LHCN-M2 (cell line): ENCODE measurements at places on chromosomes 13 and 19. TPM values are rescaled to one million over a fixed set of nuclear protein-coding genes. Genes with fewer than 3 reads are reported as not detected.
A peak's percentile ranks its signal among the peaks of the same experiment; 100 is the strongest.

- no peak for DNase-seq
Measured at GRCh38 chr13:76950101-76950500, 1.8 kb downstream of the ACOD1 start.

DNA sequence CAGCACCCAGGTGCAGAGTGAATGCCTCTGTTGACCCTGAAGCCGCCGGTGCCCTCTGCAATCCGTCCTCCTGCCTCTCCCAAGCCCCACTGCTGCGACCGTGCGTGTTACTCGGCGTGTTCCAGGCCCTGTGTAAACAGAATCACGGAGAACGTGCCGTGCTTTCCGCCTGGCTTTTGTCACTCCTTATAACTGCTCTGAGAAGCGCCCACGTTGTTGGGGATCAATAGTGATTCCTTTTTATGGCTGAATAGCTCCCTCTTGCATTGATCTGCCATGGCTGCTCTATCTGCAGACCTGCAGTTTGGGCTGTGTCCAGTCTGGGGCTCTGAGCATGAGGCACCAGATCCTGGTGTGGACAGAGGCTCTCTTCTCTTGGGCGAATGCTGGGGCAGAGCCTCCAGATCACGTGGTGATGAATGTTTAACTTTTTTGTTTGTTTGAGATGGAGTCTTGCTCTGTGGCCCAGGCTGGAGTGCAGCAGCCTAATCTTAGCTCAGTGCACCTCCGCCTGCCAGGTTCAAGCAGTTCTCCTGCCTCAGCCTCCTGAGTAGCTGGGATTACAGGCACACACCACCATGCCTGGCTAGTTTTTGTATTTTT, 15.8 kb downstream of the ADPRHL1 start:
- no peak for DNase-seq

DNA sequence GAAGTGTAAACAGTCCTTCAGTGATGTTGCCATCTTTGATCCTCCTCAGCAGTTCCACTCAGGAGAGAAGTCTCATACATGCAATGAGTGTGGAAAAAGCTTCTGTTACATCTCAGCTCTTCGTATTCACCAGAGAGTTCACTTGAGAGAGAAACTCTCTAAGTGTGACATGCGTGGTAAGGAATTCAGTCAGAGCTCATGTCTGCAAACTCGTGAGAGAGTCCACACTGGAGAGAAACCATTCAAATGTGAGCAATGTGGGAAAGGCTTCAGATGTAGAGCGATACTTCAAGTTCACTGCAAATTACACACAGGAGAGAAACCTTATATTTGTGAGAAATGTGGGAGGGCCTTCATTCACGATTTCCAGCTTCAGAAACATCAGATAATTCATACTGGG, 7.7 kb downstream of the ZNF230 start:
- no peak for DNase-seq

- no peak for DNase-seq
Measured at GRCh38 chr13:32642858-32643257, 56.6 kb downstream of the PDS5B start.

DNA sequence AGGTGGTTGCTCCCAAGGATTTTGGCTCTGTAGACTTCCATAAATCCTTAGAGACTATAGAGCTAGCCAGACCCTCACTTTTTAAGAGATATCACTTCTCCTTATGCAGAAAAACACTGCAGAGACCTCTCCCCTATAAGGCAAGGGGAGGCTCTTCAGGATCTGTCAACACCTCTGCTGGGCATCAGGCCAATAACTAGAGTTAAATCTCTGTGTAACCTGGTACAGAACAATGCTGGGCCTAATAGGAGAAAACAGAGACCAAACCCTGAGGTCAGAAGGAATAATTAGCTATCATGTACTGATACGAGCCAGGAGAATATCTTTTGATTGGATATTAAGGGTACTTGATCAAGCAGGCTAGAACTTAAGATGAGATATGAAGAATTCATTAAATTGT, 358.5 kb downstream of the TBC1D4 start:
- DNase-seq, result no peak

DNA sequence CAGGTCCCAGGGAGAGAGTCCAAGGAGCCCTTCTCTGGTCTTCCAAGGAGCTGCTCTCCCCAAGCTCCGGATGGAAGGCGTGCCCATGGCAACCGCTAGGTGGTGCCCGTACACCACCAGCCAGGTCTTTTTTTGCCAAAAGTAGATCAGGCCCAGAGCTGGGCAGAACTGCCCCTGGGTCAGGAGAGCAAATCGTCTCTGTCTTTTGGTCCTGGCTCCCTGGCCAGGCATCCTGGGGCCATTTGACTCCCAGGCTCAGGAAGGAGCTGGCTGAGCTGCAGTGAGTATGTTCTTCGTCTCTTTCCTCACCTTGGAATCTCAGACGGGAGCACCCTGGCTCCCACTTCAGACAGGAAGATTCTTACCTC, 24.6 kb upstream of the BCL3 start:
- DNase-seq, result peak; percentile 72

DNA sequence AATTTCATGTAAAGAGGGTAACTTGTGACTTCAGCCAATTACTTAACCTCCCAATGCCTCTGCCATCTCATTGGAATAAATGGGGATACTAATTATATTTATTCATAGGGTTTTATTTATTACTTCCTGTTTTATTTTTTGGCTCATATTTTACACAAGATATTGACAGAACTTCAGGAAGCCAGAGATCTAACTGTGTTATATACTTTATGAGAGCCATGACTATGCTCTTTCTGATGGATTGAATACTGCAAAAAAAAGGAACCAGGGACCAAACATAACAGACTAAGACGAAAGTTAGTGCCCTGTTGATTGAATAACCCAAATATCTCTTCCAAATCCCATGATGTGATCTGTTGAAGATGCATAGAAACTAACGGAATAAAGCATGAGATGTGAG, 243.3 kb upstream of the STARD13 start:
- no peak for DNase-seq

DNA sequence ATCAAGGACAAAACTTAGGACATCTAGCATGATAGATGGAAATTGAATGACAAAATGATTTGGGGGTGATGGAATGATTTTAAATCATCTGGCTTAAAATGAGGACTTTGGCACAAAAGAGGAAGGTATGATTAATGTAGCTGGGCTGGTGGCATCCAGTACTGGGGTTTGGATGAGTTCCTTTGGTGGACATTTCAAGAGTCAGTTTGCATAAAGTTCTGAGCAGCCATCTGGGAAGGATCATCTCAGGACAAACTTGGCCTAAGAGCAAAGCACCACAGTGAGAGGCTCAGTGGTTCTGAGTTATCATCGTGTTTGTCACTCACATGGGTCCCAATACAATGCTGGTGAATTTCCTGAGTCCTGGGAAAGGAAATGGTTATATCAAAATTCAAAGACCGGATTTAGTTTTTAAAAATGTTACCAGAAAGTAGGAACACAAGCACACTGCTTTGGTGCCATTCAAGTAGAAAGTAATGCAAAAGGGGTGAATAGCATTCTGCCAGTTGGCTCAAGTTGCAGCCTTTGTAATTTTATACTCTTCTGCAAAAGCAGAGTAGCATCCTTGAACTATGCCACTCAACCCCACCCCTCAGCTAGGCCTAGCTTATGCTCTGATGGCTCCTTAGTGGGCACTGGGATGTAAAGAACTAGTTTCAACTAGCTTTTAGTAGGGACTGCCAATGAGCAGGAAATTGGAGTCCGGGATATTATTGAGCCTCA, 219.0 kb downstream of the COG6 start:
- no peak for DNase-seq

- DNase-seq, result no peak
Measured at GRCh38 chr19:35038623-35039512, 2.7 kb upstream of the HPN start.

GRCh38 chr13:95292622-95293021, 8.6 kb downstream of the ABCC4 start:
- DNase-seq, result no peak

DNA sequence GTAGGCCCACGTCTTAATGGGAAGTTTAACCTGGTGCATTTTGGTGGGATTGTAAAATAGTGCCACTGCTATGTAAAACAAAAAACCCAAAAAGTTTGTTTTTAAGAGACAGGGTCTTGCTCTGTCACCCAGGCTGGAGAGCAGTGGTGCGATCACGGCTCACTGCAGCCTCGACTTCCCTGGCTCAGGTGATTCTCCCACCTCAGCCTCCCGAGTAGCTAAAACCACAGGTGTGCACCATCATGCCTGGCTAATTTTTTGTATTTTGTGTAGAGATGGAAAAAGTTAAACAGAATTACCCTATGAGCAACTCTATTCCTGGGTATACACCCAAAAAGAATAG, 820 bp upstream of the REXO1 start:
- no peak for DNase-seq

DNA sequence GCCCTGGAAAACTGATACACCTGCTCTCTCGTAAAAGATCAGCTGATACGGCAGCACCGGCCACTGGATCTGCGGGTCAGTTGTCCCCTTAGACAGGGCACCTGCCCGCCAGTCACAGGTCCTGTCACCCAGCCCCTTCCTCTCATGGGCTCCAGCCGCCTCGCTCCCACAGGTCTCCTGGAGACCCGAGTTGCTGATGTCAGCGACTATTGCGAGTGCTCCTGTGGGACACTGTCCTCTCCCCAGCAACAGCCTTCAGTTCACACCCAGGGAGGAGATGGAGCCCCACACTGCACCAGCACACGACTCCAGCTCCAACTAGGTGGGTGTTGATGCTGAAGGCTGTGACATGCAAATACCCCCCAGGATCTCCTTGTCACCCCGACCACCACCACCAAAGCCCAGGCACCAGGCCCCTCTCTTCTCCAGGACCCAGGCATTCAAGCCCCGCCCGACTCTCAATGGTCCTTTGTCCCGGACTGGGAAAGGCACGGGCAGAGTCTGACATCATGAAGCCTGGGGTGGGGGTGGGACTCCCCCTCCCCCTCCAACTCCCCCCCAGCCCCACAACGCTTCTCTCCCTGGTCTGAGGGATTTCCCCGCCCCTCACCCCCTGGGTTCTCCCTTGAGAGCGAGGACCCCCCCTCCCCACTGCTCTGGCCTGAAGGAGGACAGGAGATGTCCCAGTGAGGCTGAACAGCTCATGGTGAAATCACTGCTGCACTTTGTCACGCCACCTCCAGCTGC, 1.4 kb upstream of the MAG start:
- DNase-seq, result no peak

Gene VMAC
- total RNA-seq, result 2.6 and 3.0 TPM in 2 replicates

Gene CCDC70
- not detected in 2 replicates for total RNA-seq

Gene ZNF66
- 3.5 and 6.1 TPM in 2 replicates for total RNA-seq

Gene SSC5D
- total RNA-seq, result 0.34 and 0.45 TPM in 2 replicates

Gene RANBP3
- 74.1 and 81.2 TPM in 2 replicates for total RNA-seq
